ENCODE measurements at places on chromosomes 6 and 20.

GRCh38 chr6:116827561-116828240, 1.2 kb downstream of the GPRC6A start:
- DNase-seq: no peak

DNA sequence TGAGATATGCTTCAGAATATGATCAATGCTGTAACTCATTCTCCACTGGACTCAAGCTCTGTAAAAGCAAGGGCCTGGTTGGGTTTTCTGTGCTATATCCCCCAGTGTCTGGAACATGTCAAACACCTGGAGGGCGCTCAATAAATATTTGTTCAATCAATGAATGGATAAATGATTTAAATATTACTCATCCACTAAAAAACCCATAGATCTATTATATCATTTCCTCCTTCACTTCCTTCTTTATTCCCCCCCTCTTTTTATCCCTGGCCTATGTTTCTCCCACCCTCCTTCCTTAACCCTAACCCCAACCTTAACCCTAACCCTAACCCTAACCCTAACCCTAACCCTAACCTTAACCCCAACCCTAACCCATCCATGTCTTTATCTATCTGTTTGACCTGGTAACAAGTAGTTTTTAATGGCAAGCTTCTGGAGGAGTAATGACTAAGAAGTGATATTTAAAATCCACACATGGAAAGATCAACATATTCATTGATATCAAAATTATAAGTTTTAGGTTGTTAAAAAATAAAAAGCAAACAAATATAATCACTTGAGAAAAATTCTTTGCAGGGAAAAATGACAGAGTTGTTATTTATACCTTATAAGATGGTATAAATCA, 103.8 kb upstream of the GLP1R start:
- DNase-seq: no peak

GRCh38 chr6:11404838-11405237, 132.7 kb upstream of the TMEM170B start:
- no peak for DNase-seq

GRCh38 chr6:25694366-25694765, 42.4 kb downstream of the SCGN start:
- DNase-seq: no peak

- DNase-seq: no peak
Observed at GRCh38 chr20:23049201-23050075, at the start of gene THBD. Gene THBD, minus strand, starts transcription at chr20:23049672. Its CDS starts 168 bp downstream, at chr20:23049504.

DNA sequence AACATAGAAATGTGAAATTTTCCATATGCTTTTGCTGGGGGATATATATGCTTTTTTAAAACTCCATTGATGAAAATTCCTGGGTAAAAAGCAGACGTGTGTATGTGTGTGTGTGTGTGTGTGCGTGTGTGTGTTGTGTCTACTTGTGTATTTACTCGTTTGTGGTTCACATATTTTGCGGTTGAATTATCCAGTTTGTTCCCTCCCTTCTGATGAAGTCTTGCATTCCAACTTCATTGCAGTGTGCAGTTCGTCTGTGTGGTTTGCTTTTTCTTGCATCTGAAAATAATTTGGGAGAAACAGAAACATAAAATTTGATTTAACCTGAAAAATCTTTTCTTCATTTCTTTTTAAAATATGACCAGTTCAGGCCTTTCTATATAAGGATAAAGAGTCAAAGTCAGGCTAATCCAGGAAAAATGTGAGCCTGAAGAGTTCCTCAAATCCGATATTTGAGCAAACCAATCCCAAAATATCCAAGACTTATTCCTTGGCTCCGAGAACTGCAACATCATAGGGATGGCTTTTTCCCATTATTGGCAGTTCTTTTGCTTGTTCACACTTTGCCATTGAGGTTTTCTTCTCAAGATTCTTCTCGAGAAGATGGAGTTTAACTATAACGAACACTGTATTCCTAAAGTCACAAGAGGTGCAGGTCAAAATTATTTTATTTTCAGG, 202.2 kb upstream of the CCN2 start:
- no peak for DNase-seq

DNA sequence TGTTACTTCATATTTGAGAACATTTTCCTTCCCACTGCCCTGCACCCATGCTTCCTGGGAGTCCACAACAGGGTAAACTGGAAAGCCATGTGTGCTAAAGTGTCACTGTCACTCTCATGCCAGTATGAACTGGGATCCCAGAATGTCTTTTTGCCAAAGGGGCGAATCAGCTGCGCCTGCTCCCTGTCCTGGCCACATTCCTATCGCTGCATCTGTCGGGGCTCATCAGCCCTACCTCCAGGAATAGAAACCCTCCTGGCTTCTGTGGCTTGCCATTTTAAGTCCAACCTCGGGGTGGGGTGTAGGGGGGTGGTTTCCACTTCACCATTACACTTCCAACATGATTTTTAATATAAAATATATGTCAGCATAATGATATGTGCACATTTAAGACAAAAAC, 933 bp downstream of the KLHL31 start:
- DNase-seq: no peak

DNA sequence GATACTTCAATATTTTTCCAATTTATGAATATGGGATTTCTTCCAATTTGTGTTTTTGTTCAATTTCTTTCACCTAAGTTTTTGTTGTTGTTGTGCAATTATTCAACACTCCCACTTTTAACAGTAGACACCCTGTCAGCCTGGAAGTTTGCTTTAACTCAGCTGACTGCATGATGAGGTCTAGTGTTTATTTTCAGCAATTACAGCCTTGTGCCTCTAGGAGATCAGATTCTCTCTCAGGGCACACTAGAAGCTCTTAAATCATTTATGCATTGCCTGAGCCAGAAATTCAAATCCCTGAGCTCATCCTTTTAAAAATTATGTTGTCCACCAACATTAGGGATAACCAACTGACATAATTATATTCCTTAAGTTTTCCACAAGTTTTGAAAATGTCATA, 85.7 kb downstream of the MRAP2 start:
- no peak for DNase-seq

DNA sequence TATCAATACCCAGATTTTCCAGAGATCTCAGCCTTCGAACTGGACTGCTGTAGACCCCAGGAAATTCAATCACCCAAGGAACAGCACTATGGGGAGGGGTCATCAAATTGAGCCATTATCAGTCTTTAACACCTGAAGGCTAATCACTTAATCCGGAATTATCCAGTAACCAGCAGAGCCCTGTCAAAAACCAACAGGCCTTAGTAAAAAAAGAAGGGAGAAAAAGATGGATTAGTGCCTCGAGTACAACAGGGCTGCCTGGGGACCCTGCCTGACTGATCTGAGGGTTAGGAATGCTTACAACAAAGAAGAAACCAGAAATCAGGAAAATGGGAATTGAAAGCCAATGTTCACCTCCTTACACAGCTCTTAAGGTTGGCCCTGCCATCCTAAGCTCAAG, 7.6 kb downstream of the RRAGD start:
- no peak for DNase-seq

Data from NCI-H1436 (cell line).